ENCODE measurements at places on chromosomes 5 and 9.

- no peak for ATAC-seq
Measured at GRCh38 chr5:58933891-58934628, 351.2 kb downstream of the RAB3C start.

DNA sequence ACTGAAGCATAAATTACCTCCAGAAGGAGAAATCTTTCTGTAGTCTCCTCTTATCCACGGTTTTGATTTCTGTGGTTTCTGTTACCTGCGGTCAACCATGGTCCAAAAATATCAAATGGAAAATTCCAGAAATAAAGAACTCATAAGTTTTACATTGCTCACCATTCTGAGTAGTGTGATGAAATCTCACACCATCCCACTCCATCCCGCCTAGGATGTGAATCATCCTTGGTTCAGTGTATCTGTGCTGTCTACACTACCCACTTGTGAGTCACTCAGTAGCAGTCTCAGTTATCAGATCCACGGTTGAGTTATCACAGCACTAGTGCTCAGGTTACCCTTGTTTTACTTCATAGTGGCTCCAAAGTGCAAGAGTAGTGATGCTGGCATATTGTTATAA is 371.2 kb downstream of the NFIB start:
- ATAC-seq: peak; percentile 96

- no peak for ATAC-seq
Measured at GRCh38 chr5:151251001-151251551, 1.9 kb upstream of the GM2A start.

DNA sequence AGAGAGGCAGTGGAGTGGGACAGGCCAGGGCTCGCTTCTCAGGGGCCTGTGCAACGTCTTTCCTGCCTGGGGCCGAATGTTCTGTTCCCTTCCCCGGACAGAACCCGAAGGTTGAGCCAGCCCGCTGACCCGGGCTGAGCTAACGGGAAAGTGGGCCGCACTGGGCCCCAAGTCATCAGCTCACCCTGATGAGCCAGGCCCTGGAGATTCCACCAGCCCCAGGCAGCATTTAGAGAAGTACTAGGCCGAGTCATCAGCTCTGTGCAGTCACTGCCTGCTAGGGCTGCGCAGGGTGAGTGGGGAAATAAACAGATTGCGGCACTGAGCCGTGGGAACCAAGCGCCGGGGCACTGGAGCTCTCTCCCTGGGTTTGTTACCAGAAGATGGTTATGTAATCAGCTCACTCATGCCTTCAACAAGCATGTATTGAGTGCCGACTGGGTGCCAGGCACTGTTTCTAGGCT is 29.1 kb upstream of the DUSP1 start:
- no peak for ATAC-seq

DNA sequence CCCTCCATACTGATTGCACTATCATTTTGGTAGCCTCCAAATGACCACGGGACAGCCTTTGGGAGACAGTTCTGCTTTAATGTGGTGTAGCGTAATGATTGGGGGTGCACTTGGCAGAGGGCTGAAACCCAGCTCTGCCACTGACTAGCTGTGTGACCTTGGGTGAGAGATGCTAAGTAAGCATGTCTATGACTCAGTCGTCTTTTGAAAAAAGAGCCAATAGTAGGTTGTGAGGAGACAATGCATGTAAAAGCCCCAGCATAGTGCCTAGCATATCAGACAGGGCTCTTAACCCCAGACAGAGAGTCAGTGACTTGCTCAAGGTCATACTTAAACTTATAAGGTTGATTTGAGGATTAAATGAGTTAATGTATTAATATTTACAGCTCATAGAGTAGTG is 18.0 kb upstream of the CXCL14 start:
- no peak for ATAC-seq

Measured in motor neuron (in vitro differentiated cells).